Left ventricle myocardium superior (tissue), 1 donor: ENCODE measurements at places on chromosomes 3 and 15.
A peak's percentile ranks its signal among the peaks of the same experiment; 100 is the strongest.

DNA sequence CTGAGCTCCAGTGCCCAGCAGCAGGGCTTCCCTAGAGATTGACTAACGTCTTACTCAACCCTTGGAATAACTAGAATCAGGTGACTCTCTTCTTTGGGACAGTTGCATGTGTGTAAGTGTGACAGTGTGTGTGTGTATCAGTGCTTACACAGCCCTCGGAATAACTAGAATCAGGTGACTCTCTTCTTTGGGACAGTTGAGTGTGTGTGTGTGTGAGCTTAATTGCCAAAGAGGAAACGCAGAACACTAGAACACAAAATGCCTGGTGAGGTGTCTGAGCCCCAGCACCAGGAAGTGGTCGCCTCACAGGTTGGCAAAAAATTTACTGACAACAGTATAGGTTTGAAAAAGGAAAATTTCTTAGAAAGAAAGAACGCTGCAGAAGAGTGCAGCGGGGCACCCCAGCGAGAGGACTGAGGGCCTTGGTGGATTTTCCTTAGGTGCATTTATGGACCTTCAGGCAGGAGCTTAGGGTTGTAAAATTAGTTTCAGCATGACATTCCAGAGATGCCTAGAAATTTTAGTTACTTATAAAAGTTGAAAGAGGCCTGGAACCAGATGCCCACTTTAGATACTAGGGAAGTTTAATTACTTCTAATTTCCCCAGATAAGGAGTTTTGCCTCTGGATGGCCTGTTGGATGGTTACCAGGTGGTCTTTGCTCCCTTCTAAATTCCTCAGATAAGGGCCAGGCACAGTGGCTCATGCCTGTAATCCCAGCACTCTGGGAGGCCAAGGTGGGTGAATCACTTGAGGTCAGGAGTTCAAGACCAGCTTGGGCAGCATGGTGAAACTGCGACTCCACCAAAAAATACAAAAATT is 3.7 kb upstream of the WDR82 start:
- DNase-seq, result no peak

DNA sequence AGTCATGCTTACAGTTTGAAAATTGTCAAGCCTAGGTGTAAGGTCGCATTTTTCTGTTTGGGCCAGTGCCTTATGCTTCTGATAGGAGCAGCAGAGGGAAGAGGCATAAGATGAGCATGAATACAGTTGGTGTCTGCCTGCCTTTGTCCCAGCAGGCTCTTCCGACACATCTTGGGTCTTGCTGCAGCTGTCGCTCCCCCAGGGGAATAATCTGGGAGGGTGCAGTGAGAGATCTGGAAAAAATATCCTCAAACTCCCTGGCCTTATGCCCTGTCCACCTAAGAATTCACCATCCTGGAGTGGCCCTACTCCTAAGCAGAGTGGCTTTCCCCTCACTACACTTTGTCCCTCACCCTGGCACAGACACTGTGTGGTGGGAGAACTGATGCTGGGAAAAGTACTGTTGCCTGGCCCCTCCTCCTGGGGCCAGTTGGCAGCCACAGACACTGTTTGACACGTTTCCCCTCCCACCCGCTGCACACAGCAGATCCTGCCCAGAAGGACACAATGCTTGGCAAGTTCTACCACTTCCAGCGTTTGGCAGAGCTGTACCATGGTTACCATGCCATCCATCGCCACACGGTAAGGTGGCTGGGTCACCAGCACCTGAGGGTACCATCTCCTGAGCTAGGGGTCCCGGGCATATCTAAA is 21.1 kb upstream of the RHO start:
- DNase-seq, result peak; percentile 70

- peak; percentile 32 for DNase-seq
These were observed 35.8 kb upstream of the LRRFIP2 start for GRCh38 chr3:37210230-37210629.

- no peak for DNase-seq
These were observed 8.3 kb downstream of the EXOSC7 start for GRCh38 chr3:44984335-44984734.

- DNase-seq, result no peak
These were observed 10.4 kb downstream of the SLC28A1 start for GRCh38 chr15:84894736-84895425.

- DNase-seq, result no peak
These were observed 46.9 kb downstream of the ARHGEF3 start for GRCh38 chr3:56754741-56755417.

- no peak for DNase-seq
These were observed 281.2 kb upstream of the ALCAM start for GRCh38 chr3:105085506-105085905.

DNA sequence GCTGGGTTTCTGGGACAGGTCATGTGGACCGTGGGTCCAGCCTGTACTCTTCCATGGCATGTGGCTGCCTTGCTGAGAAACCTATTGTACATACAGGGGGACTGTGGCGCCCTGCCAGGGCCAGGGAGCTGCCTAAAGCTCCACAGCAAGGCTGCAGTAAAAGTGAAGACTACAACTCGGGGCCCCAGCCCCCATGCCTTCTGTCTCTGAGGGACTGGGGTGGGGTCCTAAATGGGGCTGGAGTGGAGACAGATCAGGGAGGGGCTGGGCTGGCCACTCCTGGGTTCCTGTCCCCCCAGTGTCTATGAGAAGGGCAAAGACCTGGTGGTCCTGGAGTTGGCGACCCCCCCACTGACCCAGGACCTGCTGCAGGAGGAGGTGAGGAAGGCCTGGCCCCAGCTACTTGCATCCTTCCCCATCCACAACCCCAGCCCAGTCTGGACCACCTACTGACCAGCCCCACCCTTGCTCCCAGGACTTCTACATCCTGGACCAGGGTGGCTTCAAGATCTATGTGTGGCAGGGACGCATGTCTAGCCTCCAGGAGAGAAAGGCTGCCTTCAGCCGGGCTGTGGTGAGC is 7.3 kb downstream of the VILL start:
- DNase-seq, result peak; percentile 64

- no peak for DNase-seq
These were observed 106.7 kb upstream of the TNIK start for GRCh38 chr3:171566803-171567422.

DNA sequence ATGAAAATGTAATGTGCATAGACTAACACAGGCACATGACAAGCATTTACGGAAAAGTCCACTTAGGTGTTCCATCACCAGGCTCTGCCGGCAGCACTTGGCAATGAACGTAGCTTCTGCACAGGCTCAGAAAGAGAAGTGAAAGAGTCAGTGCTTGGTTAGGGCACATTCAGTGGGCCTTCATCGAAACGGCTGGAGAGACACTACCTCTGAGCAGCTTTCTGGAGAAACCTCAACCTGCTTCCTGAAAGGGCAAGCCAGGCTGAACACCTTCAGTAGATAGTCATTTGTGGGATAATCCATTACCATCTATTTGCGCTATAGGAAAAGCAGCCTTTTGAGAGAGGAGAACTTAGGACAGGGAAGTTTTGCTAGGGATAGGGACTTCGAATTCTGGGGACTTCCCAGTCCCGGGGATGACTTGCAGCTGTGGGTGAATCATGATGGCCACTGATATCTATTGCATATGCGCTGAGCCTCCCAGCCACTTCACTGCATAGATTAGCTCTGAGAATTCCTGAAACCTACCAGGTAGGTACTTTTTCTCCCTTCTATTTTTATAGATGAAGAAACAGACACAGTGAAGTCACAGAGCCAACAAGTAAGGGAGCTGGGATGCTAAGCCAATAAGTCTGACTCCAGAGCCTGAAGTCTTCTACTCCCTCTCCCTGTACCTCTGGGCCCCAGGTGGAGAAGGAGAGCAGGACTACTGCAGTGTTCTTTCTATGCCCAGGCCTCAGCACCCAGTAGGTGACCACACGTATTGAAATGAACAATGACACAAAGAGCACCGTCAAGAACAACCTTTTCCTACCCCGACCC is 4.2 kb upstream of the SH2D7 start:
- DNase-seq, result no peak

DNA sequence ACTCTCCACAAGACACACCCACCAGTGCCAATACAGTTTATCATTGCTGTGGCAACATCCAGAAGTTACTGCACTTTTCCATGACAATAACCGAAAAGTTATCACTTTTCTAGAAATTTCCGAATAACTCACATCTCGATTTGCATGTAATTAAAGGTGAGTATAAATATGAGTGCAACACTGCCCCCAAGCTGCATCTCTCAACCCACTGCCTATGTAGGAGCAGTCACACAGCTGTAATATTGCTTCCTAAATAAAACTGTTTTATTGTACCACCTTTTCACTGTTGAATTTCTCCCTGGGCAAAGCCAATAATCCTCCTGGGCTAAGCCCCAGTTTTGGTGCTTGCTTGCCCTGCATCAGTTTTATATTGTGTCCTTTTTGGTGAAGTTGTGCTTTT is 601.0 kb upstream of the EPHA6 start:
- no peak for DNase-seq

- DNase-seq, result no peak
These were observed 75.4 kb upstream of the RGMA start for GRCh38 chr15:93164409-93164808.

DNA sequence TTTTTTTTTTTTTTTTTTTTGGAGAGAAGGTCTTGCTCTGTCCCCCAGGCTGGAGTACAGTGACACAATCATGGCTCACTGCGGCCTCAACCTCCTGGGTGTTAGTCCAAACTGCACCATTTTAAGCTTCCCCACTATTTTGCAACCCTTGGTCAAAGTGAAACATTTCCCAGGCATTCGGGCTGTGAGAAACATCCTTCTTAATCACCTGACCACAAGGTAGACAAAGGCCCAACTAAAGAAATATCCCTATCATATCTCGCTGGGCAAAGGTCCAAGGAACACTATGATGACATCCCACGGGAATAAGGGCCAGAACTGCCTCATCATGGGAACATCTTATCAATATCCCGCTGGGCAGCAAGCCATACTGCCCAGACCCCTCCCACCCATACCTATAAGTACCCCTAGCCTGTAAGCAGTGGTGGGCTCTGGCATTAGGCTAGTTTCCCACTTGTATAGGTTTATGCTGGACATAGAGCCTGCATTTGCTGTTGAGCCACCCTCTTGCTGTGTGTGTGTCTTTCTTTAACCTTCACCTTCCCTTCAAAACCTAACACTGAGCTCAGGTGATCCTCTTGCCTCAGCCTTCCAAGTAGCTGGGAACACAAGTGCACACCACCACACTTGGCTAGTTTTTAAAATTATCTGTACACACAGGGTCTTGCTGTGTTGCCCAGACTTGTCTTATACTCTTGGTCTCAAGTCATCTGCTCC is 95.2 kb downstream of the SEMA5B start:
- no peak for DNase-seq

DNA sequence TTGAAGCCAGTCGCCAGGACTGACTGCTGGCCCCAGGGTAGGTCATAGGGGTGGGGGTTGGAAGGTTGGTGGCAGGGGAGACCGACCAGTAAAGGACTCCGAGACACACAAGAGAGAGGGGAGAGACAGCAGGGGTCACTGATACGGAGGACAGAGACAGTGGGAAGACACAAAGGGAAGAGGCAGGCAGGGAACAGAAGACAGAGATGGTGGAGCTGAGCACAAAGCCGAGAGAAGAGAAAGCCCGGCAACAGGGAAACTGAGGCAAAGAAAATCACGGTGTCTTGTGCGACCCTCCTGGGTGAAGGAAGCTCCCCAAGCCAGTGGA is 510 bp downstream of the RASL12 start:
- no peak for DNase-seq

- peak; percentile 73 for DNase-seq
These were observed 82.3 kb downstream of the LRIG1 start for GRCh38 chr3:66418475-66418931.

- no peak for DNase-seq
These were observed 33.7 kb downstream of the FBLN2 start for GRCh38 chr3:13582366-13583250.

GRCh38 chr3:135239615-135239884 is 444.5 kb downstream of the EPHB1 start:
- no peak for DNase-seq

GRCh38 chr3:3737531-3737930 is 61.7 kb upstream of the LRRN1 start:
- DNase-seq, result no peak

DNA sequence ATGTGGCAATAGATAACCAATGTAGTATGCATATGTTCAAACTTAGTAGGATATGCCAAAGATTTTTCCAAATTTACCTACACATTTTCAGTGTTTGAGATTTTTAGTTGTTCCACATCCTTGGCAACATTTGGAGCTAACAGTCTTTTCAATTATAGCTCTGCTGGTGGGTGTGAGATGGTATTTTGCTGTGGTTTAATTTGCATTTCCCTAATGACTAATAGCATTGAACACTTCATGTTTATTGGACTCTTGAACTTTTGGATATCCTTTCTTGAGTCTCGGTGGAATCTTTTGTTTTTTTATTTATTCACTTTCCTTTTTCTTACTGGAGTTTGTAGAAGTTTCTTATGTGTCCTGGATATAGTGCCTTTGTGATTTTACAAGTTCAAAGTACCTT is 11.0 kb upstream of the ILDR1 start:
- no peak for DNase-seq

DNA sequence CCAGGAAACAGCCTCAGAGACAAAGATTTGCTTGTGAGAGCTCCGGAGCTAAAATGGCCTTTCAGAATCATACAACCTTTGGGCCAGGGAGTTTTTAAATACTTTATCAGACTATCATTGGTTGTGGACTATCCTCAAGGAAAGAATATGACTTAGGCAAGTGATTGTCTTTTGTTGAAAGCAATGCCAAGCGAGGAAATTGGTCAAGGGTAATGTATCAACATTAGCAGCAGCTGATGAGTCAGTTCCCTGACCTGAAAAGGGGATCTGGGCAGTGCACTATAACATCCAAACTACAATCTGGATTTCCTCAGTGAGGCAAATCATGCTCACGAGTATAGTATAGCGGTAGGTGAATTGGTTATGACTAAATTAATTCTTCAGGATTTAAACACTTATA is 303.6 kb downstream of the LSAMP start:
- DNase-seq, result no peak

DNA sequence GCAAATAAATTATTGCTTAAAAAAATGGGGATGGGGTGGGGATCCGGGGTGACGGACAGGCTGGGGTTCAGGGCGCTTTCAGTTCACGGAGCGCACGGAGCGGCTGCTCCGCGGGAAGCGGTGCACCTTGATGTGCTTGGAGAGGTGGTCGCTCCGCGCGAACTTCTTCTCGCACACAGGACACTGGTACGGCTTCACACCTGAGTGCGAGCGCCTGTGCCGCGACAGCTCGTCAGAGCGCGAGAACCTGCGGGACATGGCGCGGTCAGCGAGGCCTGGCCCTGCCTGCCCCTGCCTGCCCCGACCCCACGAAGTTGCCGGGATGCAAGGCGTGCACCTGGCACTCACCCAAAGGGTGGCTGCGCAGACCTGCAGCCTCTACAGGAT is 13.6 kb downstream of the KLF15 start:
- DNase-seq, result no peak

GRCh38 chr15:63481105-63481810 is 23.1 kb upstream of the USP3 start:
- DNase-seq, result no peak
